ENCODE measurements at places on chromosomes 7 and 10.

GRCh38 chr7:158824028-158824427 is 5.3 kb downstream of the ESYT2 start:
- no peak for DNase-seq

- DNase-seq: peak; percentile 83
Measured at GRCh38 chr10:114767101-114767985, 54.2 kb upstream of the FHIP2A start.

DNA sequence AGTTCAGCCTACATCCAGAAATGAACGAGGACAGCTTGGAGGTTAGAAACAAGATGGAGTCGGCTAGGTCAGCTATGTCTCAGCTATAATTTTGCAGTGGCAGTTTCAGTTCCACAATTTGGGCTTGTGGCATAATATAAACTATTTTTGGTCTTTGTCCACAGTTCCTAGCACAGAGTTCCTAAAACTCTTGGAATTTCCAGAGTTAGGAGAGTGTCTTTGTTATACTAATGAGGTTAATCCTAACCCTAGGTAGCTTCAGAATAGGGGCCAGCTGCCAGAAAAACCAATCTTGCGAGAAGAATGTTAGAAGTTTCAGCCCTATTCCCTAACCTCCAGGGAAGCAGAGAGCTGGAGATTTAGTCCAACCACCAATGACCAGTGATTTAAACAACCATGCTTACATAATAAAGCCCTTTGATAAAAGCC is 131.9 kb downstream of the AKR1D1 start:
- no peak for DNase-seq

- DNase-seq: no peak
Measured at GRCh38 chr10:127619546-127620325, 70.6 kb downstream of the NPS start.

GRCh38 chr7:2465928-2466327 is 10.3 kb downstream of the GRIFIN start:
- no peak for DNase-seq

DNA sequence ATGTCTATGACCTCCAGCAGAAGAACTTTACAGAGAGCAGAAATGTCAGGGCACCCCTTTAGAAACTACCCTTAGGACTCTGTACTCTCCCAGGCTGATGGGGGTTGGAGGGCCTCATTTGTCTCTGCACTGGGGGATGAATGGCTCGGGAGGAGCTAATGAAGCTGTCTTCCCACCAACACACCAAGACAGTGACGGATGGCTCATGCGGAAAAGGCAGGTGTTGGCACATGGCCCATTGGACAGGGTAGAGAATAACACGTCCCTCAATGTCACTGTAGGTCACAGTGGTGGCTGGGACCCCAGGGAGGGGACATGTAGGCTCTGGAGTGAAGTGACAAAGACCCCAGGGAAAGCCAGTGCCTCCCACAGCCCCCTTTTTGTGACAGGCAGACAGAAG is 64.0 kb upstream of the PCBD1 start:
- no peak for DNase-seq

DNA sequence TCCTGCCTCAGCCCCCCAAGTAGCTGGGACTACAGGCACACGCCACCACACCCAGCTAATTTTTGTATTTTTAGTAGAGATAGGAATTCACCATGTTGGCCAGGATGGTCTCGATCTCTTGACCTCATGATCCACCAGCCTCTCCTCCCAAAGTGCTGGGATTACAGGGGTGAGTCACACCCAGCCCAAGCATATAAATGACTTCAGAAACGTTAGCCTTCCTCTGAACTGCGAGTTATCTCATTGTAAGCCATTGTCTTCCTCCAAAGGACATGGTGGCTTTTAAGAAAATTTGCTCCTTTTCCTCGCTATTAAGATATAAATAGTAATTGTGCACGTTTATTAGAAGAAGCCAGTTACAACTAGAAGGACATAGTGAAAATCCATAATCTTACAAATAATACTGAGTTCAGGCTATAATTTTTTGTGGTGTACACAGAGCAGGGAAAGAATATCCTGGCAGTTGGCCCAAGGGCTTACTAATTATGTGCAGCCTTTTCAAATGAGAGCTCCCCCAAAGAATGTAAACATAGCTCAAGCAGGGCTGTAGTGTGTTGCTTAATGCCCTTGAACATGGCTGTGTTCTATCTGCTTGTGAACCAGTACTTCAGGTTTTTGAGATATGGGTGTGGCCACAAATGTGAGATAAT is 495.8 kb downstream of the PARD3 start:
- peak; percentile 85 for DNase-seq

DNA sequence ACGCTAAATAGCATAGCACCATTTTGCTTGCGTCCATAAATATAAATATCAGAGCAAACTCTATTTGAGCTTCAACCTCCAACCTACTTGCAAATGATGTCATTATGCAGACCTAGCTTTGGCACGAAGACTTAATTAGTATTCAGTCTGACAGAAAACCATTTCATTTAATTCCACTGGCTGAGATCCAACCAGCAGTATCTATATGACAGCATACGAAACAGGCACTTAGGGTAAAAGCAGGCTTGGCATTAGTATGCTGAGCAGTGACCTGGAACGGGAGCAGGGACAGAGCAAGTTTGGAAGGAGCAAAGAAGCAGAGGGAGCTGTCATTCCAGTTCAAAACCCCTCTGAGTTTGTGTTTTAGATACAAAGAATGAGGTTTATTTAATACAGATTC is 312.5 kb upstream of the CHRM2 start:
- DNase-seq: no peak

GRCh38 chr10:124105045-124105444 is 11.6 kb upstream of the CHST15 start:
- no peak for DNase-seq

- peak; percentile 24 for DNase-seq
Measured at GRCh38 chr7:134613623-134614347, 32.9 kb upstream of the BPGM start.

GRCh38 chr7:77811516-77812289 is 13.1 kb downstream of the PHTF2 start:
- DNase-seq: no peak

DNA sequence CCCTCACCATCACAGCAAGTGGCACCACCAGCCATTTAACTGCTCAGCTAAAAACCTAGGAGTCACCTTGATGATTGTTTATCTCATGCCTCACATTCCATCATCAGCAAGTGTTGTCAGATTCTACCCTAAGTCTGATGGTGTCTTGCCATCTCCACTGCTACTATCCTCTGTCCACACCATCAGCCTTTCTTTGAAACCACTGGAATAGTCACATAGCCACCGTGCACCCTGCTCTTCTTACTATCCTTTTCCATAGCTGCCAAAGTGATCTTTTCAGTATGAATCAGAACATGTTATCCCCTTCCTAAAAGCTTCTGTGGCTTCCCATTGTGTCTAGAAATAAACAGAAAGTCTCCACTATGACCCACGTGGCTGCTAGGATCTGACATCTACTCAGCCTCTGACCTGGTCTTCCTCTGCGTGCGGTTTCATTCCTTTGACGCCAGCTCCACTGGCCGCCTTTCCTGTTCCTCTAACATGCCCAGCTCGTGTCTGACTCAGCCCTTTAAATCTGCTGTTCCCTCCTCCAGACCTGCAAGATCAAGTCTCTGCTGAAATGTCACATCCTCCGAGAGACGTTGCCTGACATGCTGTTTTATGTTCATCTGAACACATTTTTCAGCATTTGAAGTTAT is 16.5 kb upstream of the CHN2 start:
- DNase-seq: no peak

DNA sequence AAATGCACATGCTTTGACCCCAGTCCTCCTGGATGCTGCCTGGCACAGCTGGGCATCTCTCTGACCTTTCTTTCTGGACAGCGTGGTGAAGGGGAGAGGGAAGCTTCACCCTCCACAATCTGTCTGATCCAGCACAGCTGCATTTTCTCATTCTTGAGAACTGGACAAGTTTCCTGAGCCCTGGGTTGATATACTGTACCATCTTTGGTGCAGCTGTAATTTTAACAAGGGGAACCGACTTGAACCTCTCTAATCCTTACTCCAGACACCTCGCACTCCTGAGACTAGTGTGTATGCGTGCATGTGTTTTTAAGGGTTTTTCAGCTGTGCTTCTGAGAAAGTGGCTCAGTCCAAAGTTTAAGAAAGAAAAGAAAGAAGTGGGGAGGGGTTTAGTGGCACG is 655.7 kb downstream of the INHBA start:
- peak; percentile 45 for DNase-seq
